ENCODE measurements at places on chromosomes 2 and 18.

DNA sequence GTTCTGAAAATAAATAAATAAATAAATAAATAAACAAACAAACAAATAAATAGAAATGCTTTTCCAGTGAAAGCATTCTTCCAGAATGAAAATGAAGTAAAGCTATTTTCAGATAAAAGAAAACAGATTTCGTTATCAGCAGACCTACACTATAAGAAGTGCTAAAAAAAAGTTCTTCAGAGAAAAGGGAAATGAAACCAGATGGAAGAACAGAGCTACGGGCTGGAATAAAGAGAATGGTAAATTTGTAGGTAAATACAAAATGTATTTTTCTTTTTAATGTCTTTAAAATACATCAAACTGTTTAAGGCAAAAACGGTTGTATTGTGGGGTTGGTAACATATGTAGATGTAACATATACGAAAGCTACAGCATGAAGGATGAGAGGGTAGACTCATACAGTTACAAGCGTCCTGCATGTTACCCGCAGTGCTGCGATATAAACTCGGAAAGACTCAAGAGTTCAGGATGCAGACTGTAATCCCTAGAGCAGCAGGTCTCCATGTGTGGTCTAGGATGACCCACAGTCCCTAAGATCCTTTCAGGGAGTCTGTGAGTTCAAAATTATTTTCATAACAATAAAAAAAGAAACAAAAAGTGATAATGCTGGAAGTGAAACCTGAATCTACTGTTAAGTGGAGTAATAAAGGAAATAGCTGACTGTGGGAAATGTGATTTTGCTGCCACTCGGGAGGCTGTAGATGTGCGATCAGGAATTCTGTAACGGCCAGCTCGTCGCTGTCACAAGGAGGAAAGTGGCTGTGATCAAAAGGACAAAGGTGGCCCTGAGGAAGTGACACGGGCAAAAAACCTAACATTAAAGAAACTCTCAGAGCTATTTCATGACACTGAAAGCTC, 5.3 kb upstream of the RAB12 start:
- DNase-seq, result no peak

DNA sequence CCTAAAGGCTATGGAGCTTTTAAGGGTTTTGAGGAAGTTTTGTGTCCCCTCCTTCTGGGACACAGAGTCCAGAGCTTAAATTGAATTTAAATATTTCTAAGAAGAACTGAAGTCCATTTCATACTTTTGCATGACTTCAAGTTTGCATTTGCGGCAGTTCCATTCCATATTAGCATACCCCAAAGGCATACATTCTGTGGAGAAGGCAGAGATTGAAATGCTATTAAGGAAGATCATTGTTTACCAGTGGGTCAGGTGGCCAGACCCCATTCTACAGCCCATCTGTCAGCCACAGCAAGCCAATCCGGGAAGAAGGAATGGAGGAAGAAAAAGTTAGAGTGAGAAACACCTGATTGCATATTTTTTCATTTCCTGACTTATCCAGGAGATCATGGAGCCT, 75.0 kb downstream of the DNAH7 start:
- no peak for DNase-seq

DNA sequence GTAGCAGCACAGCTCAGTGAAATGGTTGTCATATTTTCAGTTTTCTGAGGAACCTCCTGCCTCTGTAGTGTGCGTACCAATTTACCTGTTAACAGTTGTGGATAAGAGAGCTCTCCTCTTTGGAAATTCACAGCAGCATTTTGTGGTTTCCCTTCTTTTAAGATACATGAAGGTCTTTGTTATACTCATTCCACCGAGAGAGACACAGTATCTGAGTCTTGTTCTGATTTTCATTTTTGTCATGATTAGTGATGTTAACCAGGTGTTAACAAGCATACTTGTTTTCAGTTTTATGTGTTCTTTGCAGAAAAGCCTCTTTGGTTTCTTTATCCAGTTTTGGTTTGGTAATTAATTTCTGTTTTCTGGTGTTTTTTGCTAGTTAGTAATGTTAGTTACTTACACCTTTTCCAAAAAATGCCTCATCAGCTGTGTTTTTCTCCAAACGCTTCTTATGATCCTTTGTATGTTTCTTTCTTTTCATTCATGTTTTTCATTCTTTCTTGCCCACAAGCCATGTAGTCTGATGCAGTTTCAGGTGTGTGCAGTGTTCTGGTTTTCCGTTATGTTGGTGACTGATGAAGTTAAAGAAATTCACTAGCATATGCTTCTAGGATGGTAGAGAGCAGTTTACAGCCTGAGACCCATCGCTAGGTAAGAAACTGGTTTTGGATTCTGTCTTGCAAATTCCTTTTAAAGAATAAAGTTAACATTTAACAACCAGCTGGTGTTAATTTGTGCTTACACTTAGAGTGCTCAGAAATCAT, 30.1 kb downstream of the CCDC74A start:
- DNase-seq, result no peak

DNA sequence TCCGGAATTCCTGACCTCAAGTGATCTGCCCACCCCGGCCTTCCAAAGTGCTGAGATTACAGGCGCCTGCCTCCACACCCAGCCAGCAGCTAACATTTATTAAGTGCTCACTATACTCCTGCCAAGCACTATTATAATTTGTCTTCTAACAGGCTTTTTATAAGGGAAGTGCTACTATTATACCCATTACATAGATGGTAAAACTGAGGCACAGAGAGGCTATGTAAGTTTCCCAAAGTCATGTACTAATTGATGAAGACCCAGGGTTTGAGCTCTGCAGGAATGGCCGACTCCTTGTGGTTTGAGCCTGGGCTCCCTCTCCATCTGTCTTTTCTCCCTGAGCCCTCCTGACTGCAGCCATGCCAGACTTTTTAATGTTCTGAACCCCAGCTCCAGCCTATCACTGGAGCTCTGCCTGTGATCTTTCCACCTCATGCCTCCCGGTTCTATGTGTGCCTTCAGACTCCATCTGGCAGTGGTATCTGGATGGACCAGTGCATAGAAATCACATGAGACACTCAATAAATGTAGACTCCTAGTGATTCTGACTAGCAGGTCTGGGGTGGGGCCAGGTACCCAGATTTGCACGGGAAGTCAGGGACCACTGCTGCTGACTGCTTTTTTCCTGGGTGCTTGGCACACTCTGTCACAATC, 197.1 kb downstream of the NEDD4L start:
- DNase-seq, result no peak

GRCh38 chr2:190443778-190444481, 35.8 kb downstream of the MFSD6 start:
- DNase-seq, result no peak

DNA sequence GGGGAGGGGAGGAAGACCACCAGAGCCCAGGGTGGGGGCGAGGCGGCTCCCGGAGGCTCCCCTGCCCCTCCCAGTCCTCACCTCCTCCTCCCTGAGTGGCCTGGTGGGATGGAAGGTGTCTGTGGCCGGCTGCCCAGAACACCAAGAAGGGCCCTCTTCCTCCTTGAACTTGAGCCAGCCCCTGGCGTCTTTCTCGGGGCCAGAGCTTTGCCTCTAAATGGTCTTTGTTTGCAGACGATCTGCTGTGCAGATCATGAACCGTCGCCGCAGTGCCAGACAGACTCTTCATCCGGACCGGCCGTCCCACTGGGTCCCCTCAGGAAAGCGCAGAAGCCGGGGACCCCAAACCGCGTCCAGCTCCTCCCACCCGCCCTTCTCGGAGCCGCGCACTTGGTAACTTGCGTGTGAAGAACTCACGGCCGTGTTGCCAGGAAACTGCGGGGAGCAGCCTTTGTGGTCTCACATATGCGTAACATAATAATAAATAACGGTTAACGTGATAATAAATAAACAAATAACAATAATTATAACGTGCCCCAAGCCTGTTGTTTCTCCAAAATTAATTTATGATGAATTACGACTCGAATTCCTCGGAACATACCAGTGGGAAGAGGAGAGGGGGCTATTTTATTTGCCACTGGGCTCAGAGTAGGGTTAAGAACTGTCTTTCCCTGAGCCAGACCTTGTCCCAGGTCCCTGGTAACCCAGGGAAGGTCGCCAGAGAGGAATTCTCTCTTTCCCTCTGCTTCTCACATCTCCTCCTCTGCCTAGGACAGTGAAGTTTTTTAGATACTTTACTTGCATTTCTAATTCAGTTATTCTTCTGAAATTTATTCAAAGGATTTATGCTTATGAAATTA, 41.0 kb downstream of the PTGR3 start:
- no peak for DNase-seq

GRCh38 chr2:165634855-165635254, 159.2 kb downstream of the GALNT3 start:
- DNase-seq, result peak; percentile 33

DNA sequence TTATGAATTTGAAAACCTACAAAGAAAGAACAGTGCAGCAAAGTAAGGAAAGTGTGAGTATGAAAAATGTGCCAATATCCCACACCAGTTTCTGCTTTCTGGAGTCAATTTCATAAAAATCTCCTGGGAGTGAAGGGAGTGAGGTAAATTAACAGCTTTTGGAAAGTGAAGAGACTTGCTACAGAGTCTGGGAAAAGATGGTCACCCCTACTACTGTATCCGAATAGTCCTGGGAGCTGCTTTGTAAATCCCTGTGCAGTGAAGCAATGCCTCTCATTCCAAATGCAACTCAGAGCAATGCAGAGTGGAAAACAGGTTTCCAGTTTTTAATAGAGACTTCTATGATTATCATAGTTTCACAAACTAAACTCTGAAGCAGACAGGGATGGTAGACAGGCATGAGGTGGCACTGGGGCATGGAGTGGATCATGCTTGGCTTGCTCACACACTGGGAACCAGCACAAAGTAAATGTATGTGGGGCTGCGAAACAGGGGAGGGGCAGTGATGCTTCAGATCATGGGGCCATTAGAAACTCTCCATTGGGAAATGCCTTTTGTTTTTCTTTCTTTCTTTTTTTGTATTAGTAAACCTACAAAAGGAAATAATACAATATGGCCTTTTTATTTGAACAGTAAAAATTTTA, 10.6 kb downstream of the COL5A2 start:
- DNase-seq, result no peak

- DNase-seq, result no peak
Observed at GRCh38 chr2:161131804-161132203, 28.4 kb upstream of the TANK start.

DNA sequence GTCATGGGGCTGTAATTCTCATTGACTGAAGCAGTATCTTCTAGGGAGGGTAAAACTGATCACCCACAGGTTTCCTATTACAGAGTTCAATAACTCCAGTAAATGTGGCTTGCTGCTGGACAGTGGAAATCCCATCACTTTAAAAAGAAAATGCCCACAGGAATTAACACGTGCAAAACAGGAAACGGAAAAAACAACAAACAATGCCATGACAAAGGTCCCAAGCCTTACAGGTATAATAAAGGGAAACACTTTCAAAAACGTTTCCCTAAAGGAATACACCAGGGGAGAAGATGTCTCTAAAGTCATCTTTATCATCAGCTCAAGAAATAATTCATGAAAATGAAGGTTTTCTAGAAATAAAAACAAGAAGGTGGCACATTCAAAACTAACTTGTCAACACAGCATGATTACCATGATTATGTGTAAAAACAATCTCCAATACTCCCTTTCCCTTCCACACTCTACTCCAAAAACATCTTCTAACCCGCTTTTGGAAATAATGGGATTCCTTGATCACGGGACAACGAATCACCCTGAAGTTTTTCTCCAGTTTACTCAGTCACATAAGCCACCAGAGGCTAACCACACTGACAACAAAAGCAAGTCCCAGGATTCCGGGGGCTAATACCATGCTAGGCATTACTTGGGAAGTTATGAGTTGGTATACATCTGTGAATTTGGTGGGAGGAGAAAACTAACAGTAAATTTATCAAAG, 167.9 kb downstream of the TCF4 start:
- DNase-seq, result no peak

- no peak for DNase-seq
Observed at GRCh38 chr2:138877421-138877820, 97.2 kb upstream of the NXPH2 start.

DNA sequence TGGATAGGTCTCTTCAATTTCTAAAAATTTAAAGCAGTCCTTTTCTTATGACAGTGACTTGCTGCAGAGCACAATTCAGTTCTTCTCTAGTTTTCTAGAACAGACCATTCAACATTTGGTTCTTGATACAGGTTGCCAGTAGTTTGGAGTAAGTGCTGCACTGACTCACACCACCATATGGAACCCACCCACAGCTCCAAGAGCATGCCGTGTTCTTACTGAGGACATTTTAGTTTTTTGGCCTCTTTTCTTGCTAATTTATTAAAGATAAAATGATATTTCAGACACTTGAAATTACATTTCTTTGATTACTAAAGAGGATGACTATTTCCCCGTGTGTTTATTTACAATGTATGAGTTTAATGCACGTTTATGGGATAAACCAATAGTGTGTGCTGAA, 120.0 kb downstream of the COL4A4 start:
- no peak for DNase-seq

- no peak for DNase-seq
Observed at GRCh38 chr2:234313558-234313957, 183.3 kb downstream of the ARL4C start.

GRCh38 chr2:203327582-203327900, 653 bp upstream of the ABI2 start:
- DNase-seq, result no peak

DNA sequence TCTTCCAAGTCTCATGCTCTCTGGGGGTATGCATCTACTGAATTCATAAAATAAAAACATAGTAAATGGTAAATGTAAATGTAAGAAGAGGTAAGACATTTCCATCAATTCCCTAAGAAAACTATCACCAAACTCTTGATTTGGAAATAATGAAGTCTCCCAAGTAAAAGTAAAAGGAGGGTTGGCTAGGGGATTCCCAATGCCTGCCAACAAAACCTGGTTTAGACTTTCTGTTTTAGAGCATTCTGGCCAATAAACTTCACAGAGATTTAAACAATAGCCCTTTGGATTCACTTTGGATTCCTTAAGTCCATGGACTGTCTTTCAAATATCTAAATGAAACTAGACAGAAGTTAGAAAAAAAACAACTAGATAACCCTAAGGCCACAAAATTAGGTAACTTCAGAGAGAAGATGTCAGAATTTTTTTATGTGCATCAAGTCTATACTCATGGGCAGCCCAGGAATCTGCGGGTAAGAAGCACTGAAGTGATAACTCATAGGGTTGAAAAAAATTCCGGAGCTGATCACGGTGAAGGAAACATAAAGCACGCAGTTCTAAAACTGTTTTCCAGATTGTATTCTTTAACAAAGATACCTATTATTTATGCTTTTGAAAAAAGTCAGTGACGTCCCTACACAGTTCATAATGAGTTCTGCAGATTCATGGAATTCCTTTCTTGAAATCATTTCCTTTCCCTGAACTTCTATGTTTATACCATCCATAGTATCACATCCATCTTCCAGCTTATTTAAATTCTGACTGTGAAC, 263.6 kb downstream of the AFF3 start:
- peak; percentile 93 for DNase-seq

GRCh38 chr18:22320155-22320554, 97.6 kb downstream of the CTAGE1 start:
- DNase-seq, result no peak

GRCh38 chr2:28995765-28996750, 15.0 kb downstream of the TOGARAM2 start:
- DNase-seq, result no peak
